Stimulated activated CD8-positive, alpha-beta memory T cell treated with anti-CD3 and anti-CD28 coated beads, Interleukin-12 subunit alpha, Interleukin-12 subunit beta, amount 100 ng/mL, for 4 hours (primary cell): ENCODE measurements at places on chromosomes 5 and 9.

- no peak for DNase-seq
Observed at GRCh38 chr9:81546489-81546888, 142.9 kb downstream of the TLE1 start.

DNA sequence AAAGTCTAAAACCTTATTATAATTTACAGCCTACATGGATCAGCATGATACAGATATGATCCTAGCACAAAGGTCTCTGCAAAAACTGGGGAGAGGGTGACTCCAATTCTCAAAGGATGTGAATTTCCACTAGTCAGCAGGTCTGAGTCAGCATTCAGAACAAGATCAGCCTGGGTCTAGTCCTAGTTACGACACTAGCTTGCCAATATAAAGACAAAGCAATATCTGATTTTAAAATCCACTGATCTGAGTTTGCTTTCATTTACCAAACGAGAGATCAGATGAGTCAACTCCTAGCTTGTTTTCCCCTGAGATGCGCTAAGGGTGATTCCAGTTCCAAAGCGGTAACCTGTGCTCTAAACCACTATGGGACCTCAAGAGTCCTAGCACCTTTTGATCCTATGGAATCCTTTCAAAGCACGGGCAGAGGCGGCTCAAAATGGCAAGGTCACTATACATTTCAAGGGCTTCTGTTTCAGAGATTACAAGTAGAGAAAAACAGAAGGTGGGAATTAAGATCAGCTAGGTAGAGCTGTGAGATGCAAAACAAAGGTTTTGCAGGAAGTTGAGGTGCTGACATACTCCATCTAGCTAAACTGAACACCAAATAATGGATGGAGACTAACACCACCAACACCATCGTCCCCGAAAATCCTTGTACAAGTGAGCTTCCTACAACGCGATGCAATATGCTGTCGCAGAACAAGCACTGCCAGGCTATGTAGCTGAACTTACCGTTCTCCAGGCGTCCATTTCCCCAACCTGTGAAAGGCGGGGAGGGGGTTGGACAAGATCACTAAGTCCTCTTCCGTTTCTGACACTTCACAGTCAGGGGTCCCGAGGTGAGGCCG, 906 bp downstream of the SLC25A51 start:
- DNase-seq = no peak

GRCh38 chr9:89281106-89281505, 29.9 kb upstream of the CKS2 start:
- no peak for DNase-seq

GRCh38 chr5:139764886-139765408, 30.7 kb upstream of the PSD2 start:
- no peak for DNase-seq

DNA sequence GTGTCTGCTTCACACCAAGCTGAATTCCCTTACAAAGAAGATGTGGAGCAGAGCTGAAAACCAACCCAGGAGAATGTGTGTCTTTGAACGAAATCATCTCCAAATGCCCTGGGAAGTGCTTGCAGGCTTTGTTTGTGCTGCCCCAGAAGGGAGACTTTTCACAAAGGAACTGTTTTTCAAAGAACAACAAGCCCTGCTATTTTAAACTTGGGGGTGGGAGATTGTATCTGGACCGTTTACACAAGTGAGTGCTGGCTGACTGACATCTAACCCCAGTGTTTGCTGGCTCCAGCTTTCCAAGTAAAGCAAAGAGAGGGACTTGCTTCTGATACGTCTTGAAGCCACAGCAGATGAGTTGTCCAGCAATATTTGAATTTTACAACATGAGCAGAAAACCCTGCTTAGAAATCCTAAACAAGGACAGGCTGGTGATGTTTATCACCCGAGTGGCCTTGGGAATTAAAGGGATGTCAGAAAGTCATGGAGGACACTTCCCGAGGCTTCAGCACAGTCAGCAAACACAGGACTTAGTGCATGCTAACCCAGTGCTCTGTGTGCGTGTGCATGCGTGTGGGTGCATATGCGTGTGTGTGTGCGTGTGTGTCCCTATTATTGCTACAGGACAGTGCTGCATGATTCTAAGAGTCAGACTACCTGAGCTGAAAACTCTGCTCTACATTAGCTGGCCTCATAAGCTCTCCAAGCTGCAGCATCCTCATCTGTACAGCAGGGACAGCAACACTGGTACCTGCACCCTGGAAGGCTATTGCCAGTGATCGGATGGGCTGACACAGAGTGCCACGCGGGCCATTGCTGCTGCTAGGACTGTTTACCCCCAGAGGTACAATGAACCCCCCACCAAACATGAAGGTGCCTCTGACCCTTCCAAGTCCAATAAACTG, 1.4 kb downstream of the ADAMTS12 start:
- DNase-seq = no peak

GRCh38 chr5:179120421-179120861, 60.3 kb downstream of the ZNF354C start:
- no peak for DNase-seq

- no peak for DNase-seq
Observed at GRCh38 chr9:122814545-122814944, 13.8 kb downstream of the PDCL start.

DNA sequence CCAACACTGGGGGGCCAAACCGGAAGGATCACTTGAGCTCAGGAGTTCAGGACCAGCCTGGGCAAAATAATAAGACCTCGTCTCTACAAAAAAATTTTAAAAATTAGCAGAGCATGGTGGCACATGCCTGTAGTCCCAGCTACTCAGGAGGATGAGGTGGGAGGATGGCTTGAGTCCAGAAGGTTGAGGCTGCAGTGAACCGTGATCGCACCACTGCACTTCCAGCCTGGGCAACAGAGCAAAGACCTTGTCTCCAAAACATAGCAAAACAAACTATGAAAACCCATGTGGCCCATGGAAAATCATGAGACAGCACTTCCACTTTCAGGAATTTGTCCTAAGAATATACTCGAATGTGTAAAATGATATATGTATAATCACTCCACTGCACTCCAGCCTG, 6.1 kb downstream of the SETX start:
- no peak for DNase-seq

GRCh38 chr5:123937230-123937629, 425.3 kb downstream of the CSNK1G3 start:
- DNase-seq = no peak

DNA sequence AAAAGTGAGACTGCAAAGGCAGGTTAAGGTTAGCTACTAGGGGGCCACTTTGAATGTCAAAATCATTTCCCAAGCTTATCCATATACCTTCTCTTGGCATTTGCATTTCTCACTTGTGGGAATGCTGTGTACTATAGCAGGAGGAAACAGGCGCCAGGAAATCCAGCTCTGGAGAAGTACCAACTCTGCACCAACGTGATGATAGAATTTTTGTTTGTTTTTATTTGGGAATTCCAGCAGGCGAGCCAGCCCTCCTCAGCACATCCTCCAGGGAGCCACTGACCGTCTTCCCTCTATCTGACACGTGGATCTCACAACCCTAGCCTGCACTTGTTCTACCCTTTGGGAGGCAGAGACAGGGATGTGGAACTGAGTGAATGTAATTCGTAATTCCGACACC, 318.0 kb downstream of the ACTL7B start:
- DNase-seq = no peak

- no peak for DNase-seq
Observed at GRCh38 chr5:74401946-74402320, 238.6 kb downstream of the ENC1 start.

DNA sequence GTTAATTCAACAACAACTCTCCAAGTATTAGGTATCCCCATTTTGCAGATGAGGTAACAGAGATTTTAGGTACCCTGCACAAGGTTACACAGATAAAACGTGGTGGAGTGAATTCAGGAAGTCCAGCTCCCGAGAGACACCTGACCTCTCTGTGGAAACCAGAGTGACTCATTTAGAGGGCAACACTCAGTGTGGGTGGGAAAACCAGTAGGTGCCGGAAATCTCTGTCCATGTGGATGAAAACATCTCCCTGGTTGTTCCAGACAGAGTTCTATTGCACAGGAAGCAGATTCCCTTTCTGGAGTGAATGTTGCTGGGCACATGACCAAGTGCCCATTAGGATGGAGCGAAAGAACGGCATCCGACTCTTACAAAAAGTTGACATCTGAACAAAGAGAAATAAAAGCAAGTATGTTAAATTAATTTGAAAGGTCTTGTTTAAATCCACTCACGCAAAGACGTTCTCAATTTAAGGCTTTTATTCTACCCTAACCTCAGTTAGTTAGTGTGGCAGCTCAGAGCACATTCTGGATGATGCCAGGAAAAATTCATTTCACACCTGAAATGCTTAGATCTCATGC, 391.9 kb upstream of the WWC1 start:
- no peak for DNase-seq

DNA sequence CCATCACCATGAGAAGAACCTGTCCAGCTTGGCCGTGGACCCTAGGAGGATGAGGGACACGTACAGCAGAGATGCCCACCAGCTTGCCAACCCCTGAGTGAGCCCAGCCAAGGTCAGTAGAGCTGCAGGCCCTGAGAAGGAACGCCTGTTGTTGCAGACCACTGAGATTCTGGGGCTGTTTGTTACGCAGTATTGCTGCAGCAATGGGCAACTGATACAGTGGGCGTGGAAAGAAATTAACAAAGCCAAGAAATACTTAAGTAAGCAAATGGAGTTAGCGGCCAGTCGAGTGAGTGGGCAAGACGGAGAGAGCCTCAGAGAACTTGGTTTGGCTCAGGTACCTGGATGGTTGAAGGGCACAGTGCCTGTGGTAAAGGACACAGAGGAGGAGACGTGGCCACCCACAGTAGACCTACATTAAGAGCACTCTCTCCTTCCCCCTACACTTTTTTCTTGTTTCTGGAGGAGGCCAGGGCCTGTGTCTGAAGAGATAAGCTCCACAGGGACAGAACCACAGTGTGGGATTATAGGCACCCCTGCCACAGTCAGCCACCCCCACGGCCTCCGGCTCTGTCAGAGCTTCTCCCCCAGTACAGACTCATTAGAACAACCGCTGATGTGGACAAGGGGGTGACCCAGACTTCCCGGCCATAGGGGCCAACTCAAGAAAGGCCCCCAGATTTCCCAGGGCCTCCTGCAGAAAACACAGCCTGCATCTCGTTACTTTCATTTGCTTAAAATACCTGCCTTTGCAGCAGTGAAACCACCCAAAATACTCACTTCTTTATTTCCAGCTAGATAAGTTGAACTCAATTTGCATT, 40.1 kb upstream of the GRHPR start:
- no peak for DNase-seq
